Glutamatergic neuron (in vitro differentiated cells): ENCODE measurements at places on chromosomes 11 and 22.

- no peak for DNase-seq
These were observed 14.0 kb downstream of the BBS1 start for GRCh38 chr11:66524304-66525040.

DNA sequence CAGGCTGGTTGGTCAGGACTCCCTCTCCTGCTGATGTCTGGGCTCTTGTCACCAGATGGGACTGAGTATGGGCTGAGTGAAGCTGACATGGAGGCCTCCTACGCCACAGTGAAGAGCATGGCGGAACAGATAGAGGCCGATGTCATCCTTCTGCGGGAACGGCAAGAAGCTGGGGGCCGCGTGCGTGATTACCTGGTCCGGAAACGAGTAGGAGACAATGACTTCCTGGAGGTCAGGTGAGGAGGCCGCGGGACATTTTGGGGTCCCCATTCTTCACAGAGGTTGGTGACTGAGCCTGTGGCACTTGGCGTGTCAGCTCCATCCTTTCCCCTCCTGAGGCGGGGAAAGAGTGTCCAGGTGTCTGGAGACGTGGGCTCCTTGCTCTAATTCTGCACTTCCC, 10.1 kb downstream of the GTPBP1 start:
- no peak for DNase-seq

- DNase-seq = no peak
These were observed 18.4 kb upstream of the SMTN start for GRCh38 chr22:31062566-31063230.

DNA sequence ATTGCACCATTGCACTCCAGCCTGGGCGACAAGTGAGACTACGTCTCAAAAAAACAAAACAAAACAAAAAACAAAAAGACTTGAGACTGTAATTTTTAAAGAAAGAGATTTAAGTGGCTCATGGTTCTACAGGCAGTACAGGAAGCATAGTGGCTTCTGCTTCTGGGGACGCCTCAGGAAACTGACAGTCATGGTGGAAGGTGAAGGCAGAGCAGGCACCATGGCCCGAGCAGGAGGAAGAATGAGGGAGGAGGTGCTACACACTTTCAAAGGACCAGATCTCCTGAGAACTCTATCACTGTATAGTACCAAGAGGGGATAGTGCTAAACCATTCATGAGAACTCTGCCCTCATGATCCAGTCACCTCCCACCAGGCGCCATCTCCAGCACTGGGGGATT, 52.0 kb downstream of the CBL start:
- no peak for DNase-seq

DNA sequence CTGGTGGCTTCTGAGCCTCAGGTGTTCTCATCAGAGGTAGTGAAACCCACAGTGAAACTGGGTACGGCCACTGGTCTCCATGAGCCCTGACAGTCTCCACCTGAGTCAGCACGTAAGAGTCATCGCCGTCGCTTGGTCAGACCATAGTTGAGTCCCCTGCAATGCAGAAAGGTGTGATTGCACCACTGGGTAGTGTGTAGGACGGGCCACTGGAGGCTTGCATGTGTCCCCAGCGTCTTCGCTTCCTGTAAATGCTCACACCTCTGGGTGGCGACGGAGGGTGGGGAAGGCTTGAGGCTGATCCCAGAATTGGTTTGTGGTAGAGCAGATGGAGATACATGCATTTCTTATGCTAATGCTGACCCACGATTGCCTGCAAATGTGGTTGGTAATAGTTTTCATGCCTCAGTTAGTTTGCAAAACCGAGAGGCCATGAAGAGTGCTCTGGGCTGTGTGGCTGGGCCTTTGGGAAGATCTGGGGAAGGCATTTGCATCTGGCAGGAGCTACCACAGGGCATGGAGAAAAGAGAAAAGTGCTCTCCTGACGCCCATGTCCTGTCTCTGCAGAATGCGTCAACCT, 26.5 kb downstream of the CTTN start:
- DNase-seq = no peak

DNA sequence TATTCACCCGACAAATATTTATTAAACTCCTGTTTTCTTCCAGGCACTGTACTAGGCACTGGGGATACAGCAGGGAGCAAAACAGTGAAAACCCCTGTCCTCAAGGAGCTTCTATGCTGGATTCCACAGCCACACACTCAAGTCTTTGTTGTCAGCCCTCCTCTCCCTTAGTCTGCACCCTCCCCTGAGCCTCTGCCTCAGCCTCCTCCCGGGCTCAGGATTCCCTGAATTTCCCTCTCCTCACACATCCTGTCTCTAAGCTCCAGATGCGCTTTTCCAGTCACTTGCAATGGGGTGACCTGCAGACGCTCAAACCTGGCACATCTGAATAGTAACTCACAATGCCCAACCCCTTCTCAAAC, 13.5 kb upstream of the TUB start:
- DNase-seq = no peak

- DNase-seq = no peak
These were observed 74.6 kb downstream of the RAB30 start for GRCh38 chr11:82996966-82997606.

- DNase-seq = no peak
These were observed 911 bp downstream of the A4GALT start for GRCh38 chr22:42719656-42720262.

- no peak for DNase-seq
These were observed 29.9 kb downstream of the KCNQ1OT1 start for GRCh38 chr11:2669634-2670469.

- DNase-seq = peak; percentile 86
These were observed 9.4 kb upstream of the SF1 start for GRCh38 chr11:64787526-64788320.

DNA sequence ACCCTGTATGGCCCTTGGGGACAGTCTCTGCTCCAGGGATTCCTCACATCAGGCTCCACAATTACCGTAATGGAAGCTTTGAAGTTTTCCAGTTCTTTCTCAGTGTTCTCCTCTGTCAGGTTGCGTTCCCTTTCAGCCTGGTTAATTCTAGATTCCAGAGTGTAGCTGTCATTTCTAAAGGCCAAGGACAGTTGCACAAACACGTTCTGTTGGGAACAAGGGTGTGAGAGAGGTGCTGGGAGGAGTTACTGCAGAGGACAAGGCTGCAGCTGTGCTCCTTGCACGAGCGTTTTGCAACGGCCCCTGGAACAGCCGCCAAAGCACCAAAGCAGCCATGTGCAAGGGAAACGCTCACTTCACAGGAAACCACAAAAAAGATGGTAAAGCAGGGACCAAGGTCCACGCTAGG, 35.9 kb upstream of the LYVE1 start:
- no peak for DNase-seq

DNA sequence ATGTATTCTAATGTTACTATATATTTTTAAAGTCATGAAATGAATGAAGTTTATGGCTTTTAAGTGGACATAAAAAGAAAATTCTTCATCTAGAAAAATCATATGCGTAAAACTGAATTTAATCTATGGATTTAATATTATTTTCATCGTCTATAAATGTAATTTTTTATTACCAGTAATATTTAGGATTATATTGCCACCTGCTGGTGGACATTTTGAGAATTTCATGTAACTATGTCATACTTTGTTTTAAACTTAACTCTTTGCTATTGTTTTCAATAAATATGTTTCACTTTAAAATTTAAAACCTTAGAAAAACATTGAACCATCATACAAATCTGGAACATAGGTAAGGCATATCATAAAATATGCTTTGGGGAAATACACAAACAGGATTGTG, 66.5 kb upstream of the CEP126 start:
- DNase-seq = no peak

- no peak for DNase-seq
These were observed 4.0 kb downstream of the UCP2 start for GRCh38 chr11:73978576-73979086.

GRCh38 chr22:29074276-29074772, 1.5 kb downstream of the KREMEN1 start:
- DNase-seq = no peak

GRCh38 chr22:36136988-36137387, 23.6 kb downstream of the APOL3 start:
- DNase-seq = no peak

GRCh38 chr11:99019696-99020095, 1.1 kb upstream of the CNTN5 start:
- peak; percentile 16 for DNase-seq

DNA sequence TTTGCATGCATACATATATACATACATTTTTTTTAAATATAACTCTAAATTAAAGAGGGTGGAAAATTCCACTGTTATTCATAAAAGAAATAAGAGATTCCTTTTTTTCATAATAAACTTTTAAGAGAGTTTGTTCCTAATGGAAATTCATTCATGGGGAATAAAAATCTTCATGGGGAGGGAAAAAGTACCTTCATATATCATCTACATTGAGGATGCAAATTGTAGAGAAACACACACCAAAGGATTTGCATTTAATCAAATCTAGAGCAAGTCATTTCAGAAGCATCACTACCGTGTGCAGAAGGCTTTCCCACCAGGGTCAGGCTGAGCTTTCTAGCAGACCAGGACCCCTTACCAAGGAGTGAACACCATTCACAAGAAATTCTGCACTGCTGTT, at the start of gene POU2AF2:
Gene POU2AF2, plus strand, starts transcription at position 301 of the 400 bp plus-strand sequence. CDS start 129 bp downstream, outside the sequence.
- no peak for DNase-seq

GRCh38 chr11:35307221-35307621, 112.1 kb downstream of the SLC1A2 start:
- DNase-seq = no peak

- DNase-seq = no peak
These were observed 23.8 kb downstream of the BRD1 start for GRCh38 chr22:49803737-49804375.
